ENCODE measurements at places on chromosomes 5 and 9. TPM values are rescaled to one million over a fixed set of nuclear protein-coding genes. Genes with fewer than 3 reads are reported as not detected.

SAXO1 gene
- not detected for total RNA-seq

EFNA5 gene
- 14.5 TPM for total RNA-seq

ANGPTL2 gene
- 2.7 TPM for total RNA-seq

OR2V2 gene
- total RNA-seq: not detected

BHMT2 gene
- 0.62 TPM for total RNA-seq

KCNV2 gene
- total RNA-seq: not detected

SMIM33 gene
- not detected for total RNA-seq

LCN2 gene
- total RNA-seq: not detected

ARSI gene
- total RNA-seq: 0.31 TPM

LSM11 gene
- 90.5 TPM for total RNA-seq

CCDC192 gene
- total RNA-seq: not detected

ADAMTS13 gene
- 2.2 TPM for total RNA-seq

PCDHB15 gene
- 22.1 TPM for total RNA-seq

CDH6 gene
- 21.5 TPM for total RNA-seq

GOLGA2 gene
- total RNA-seq: 45.9 TPM

Data from occipital lobe (tissue), 3 donors.